ENCODE measurements at places on chromosomes 2 and 18.

DNA sequence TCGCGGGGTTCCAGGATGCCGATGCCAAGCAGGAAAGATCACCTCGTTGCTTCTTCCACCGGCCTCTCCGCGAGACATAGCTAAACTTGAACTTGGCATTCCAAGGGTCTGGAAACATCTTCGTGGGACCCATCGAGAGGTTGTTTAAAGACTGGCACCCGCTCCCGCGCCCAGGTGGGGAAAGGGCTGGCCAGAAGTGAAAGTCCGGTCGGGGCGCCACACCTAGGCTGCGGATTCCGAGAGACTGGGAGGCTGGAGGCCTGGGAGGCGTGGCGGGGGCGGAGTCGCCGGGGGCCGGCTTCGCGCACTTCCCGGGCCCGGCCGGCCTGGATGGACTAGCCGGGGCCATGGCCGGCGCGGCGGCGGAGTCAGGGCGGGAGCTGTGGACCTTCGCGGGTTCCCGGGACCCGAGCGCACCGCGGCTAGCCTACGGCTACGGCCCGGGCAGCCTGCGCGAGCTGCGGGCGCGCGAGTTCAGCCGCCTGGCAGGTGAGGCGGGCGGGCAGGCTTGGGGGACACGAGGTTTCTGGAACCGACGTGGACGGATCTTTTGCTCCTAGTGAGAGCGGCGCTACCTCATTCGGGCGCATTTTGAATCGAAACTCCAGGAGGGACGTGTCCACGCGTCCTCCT is at the start of gene MOCOS:
TSS of gene MOCOS (plus strand) at position 305 of the 633 bp plus-strand sequence. CDS start at position 348, 43 bp downstream.
- peak; percentile 94 for DNase-seq

DNA sequence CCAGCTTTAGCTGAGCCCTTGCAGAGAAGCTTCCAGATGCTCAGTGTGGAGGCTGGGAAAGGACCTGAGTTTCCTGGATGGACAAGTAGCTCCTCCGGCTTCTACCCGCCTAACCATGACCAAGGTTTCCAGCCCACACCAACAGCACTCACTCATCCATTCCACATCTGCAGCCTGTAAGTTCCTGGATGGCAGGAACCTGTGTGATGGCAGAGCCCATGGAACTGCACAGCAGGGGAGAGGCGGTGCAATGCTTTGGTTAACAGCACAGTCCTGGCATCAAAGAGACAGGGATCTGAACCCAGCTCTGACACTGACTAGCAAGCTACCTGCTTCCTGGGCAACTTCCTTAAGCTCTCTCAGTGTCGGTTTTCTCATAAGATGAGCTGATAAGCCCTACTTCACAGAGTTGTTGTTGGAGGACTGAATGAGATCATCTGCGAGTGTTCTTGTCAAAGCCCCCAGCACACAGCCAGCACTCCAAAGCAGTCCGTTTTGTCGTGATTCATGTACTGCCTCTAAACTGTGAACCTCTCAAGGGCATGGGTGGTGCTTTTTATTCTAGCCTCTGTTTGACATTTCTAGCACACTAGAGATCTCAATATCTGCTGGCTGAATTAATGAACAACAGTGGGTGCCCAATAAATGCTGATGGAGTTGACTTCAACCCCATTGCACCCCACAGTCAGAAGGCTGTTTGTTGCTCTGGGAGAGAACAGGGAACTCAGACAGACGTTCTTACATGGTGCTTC is 41.6 kb upstream of the OTOF start:
- DNase-seq: no peak

DNA sequence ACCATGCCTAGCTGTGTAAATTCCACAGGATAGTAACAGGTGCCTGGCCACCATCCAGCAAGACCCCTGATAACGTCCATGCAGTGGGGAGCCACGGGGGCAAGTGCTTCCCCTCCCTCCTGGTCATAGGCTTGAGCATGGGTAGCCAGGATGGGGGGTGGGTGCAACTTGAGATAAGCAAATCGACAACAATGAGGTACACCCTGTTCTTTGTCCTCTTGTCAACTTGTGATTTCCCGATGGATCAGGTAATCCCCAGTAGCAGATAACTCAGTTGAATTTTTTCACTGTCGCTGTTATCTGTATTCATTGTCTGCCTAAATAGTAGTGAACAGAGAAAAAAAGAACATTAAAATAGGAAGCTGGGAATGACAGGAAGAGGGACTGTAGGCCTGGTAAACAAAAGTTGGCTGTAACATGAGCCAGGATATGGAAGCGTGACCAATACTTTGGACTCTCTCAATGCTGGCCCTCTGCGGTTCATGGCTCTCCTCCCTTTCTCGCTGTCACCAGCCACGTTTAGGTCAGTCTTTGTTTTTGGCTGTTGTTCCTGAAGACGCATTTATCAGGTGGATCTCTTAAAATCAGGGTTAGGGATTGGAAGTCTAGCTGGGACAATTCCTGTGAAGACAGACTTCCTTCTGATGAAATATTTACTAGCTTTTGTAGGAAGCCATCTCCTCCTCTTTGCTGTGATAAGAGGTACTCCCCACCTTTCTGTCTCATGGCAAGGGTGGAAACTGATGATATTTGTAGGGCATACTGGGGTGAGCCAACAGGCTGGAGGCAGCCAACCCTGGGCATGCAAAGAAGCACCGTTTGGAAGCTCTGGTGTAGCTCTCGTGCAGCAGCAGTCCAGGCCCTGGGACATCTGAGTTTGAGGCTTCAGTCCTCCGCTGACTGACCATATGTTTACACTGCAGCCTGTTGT is 42.4 kb downstream of the TCF7L1 start:
- no peak for DNase-seq

- no peak for DNase-seq
Observed at GRCh38 chr2:188529710-188530109, 238.0 kb downstream of the GULP1 start.

DNA sequence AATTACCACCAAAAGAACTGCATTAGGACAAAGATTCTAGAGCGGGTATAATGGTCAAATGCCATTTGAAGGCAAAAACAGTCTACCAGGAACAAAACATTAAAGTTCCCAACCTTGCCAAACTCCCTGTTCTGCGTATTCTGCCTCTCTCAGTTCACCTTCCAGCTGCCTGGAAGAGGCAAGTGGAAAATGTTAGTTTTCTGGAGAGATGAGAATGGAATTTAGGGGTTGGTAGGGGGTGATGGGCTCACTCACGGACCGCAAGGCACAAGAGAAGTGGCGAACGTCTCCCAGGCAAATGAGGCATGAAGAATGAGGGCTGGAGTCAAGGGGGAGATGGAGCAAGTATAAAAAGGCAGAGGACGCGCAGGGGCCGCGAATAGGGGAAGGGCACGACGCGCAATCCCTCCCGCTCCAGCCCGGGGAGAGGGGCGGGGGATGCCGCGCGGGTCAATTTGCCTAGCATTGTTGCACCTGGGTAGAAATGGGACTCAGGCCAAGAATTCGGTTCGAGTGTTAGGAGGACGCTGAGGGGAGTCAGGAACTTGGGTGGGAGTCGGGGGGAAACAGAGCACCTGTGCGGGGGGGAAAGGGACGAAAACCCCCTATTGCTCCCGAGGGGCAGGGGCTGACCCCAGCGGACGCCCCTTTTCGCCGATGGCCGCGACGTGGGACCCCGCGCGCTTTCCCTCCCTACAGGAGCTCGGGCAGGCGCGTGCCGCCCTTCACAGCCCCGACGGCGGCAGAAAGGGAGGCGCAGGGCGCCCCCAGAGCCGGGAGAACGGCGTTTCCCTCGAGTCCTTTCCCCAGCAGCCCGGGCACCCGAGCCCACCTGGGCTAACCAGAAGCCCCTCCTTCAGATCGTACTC is 573 bp downstream of the PAIP2B start:
- no peak for DNase-seq
